ENCODE measurements at places on chromosomes 3 and 15.

- DNase-seq = no peak
Measured at GRCh38 chr3:41064526-41064925, 134.8 kb upstream of the CTNNB1 start.

- DNase-seq = peak; percentile 55
Measured at GRCh38 chr3:101643861-101644613, 32.9 kb downstream of the ZBTB11 start.

DNA sequence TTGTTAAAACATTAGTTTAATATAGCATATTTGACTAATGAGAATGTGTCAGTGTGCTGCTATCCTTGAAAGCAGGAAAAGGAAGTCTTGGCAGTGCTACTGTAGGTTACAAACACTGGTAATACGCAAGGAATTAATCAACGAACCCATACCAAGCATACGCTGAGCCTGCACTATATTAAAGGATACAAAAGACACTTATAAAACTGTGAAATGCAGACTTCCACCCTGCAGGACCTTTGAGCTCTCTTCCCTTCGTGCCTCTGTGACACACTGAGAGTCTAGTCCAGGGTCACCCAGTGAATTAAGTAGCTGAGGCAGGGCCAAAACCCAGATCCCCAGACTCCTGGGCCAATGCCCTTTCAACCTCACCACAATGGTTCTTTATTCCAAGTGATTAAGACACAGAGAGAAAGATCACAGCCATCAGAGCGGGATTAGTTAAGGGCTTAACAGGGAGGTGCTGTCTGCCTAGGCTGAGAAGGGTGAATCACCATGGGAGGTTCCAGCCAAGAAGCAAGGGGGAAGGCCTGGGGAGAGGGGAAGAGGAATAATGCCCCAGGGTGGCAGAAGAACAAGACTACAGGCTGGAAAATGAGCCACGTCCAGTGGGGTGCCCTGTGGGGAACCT is 6.8 kb downstream of the ANXA2 start:
- DNase-seq = no peak

GRCh38 chr3:190552021-190552420 is 38.1 kb downstream of the IL1RAP start:
- no peak for DNase-seq

DNA sequence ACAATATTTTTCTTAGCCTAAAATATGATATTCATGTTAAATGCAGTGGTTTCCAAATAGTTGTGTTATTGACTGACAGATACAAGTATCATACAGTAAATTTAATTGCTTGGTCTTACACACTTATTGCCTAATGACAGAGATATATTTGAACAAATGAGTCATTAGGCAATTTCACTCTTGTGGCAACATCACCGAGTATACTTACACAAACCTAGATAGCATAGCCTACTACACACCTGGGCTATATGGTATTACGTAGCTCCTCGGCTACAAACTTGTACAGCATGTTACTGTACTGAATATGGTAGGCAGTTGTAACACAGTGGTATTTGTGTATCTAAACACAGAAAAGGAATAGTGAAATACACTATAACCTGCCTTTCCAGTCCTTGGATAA is 50.3 kb downstream of the SERPINI1 start:
- no peak for DNase-seq

- no peak for DNase-seq
Measured at GRCh38 chr15:70722266-70723121, 40.9 kb downstream of the UACA start.

- no peak for DNase-seq
Measured at GRCh38 chr15:42031198-42031915, 10.5 kb upstream of the PLA2G4E start.

DNA sequence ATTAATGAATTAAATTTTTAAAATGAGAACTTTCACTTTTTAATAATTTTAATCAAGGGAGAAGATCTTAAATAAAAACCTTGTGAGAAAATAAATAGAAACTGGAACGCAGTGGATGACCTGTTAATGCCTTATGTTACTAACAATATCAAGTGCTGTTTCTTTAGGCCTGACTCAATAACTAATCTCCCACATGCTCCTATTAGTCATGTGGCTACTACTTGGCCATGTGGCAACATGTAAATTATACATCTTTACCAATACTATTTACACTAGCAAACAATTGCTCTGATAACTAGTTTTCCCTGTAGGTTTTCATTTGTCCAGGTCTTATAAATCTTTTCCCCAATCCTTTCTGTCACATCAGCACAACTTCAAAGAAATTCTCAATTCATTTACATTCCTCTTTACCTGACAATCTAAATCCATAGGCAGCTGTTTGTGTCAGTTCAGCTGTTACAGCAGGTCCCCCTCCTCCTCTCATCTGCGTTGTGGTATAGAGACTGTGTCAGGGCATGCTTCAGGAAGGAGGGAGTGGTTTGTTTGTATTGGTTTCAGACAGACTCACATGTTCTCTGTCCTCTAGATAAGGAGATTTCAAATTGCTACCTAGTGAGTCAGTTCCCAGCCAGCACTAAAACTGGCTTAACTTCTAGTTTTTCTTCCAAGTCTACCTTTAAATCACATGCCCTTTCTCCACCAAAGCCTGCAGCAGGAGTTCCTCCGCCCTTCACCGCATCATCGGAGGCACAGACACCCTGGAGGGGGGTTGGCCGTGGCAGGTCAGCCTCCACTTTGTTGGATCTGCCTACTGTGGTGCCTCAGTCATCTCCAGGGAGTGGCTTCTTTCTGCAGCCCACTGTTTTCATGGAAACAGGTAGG is 11.3 kb upstream of the C3orf52 start:
- DNase-seq = peak; percentile 17

DNA sequence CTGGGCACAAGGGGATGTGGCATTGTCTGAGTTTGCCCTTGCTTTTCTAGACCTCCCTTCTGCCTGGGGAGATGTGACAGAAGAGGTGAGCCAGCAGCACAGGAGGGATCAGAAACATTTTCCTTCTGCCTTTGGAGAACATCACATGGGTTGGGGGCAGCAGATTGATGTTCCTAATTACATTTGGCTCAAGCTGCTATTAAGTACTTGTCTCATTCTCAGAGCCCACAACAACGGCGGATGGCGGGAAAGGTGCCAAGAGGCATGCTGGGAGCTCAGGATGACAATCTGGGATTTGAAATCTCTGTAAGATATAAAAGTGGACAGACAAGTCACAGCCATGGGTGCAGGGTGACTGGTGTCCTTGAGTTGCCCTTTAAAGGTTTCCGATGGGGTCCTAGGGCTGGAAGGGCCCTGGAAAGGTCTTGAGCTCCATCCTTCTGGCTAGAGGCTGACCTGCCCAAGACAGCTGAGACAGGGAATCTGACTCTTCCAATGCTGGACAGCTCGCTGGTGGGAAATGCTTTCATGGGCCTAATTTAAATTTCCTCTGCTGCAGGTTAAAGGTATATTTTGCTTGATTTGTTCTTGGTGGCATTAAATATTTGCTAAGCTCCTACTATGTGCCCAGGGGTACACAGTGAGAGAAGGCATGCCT is 2.4 kb upstream of the CORO2B start:
- no peak for DNase-seq

- no peak for DNase-seq
Measured at GRCh38 chr3:14209581-14210289, 31.1 kb downstream of the LSM3 start.

GRCh38 chr15:100244796-100245486 is 96.8 kb downstream of the ADAMTS17 start:
- DNase-seq = no peak

GRCh38 chr15:48432688-48433087 is 101.5 kb downstream of the DUT start:
- DNase-seq = no peak

GRCh38 chr3:71815340-71816067 is 30.6 kb upstream of the PROK2 start:
- DNase-seq = no peak

- no peak for DNase-seq
Measured at GRCh38 chr15:35838424-35839111, 292.6 kb upstream of the DPH6 start.

DNA sequence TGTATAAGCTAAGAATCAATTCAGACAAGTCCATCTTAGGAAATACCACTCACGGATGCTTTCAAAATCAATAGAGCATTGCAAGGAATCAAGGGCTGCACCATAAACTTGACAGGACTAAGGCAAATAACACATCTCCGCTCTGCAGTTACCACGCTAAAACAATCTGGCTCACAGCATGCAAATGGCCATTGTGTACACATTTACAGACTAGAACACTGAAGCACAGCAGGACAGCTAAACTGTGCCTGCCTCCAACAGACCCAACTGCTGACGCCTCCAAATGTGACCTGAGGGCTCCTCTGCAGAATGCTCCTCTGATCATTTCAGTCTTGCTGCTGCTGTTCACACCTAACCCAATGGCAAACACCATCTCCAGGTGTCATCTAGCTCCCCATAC is 104.3 kb downstream of the MEX3B start:
- no peak for DNase-seq

DNA sequence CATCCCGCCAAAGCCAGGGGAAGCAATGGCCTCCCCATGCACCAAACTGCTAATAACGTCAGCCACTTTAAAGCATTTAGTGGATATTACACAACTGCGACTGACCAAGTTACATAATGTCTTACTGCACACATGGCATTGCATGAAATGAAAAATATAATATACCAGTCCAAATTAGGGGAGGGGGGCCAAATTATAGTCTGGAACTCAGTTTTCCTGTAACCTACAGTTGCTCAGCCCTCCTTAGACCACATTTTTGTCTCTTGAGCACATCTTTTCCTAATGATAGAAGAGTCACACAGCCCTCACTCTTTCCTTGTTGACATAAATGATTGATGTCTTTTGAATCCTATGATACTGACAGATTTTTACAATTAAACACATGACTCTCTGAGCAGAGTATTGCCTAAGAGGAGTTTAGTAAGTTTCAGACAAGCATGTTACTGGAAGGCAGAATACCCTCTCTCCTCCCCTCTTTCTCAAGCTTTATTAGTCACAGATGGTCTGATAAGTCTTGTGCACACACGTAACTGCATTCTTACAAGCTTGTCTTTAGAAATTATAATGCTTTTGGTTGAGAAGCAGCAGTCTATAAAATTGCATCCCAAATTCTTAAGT is 1.1 kb upstream of the PLD1 start:
- no peak for DNase-seq

- DNase-seq = no peak
Measured at GRCh38 chr3:37096288-37096687, 78.1 kb downstream of the LRRFIP2 start.

GRCh38 chr15:59688423-59688781 is 718 bp downstream of the BNIP2 start:
- no peak for DNase-seq

DNA sequence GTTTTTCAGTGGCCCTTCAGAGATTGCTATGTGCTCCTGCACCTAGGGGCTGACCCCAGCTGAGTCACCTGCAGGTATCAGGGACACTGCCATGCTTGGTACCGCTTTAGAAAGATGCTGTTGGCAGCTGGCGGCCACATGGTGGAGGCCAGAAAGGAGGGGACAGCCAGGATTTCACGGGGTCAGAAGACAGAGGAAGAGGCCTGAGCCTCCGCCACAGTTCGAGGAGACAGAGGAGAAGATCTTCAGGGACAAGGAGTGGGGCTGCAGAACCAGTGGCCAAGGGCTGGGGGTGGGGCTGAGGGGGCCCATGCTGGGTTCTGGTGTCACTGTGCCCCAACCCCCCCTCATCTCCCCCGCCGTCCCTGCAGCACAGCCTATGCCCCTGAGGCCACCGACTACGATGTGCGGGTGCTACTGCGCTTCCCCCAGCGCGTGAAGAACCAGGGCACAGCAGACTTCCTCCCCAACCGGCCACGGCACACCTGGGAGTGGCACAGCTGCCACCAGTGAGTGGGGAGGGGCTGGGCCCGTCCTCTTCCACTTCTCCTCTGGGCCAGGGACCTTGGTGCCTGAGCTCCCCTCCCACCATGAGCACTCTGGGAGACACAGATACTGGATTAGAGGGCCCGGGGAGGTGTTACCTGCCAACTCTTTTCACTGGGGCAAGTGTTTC is 19.9 kb downstream of the LOXL1 start:
- DNase-seq = no peak

GRCh38 chr15:44099671-44100070 is 95.4 kb downstream of the FRMD5 start:
- no peak for DNase-seq

DNA sequence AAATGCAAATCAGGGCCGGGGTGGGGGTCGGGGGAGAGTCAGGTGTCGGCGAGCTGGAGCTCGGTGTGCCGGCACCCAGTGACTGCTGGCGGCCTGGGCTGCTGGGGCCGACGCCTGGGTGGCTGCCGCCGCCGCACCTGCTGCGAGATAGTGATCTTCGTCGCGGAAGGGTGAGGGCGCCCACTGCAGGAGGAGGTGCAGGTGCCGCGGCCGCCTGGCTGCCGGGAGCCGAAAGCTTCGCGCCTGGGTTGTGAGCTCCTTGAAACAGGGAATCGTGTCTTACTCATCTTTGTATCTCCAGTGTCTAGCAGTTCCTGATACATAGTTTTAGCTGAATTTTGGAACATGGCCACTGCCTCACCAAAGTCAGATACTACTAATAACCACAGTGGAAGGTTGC is 64.0 kb upstream of the CPOX start:
- peak; percentile 63 for DNase-seq

DNA sequence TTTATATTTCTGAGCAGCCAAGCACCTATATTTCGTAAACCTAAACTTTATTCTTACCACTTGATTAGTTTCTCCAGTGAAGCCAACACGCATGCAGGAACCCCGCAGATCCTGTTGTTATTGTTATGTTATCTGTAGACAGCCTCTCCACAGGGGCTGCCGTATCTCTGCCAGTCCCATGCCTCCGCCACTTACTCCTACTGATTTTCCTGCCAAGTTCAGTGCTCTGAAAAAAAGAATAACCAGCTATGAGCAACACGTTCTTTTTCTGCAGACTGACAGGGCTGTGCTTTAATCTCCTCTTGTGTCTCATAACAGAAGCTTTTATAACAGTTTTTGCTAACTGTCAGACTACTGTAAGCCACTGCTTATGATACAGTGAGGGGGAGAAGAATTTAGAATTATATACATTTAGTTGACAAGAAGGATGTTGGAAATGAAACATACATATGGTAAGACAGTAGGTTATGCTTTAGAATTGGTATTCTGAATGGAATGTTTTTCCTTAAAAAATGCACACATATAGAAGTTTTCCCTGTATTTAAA is 347.4 kb downstream of the SI start:
- DNase-seq = no peak

- DNase-seq = no peak
Measured at GRCh38 chr3:165669504-165669903, 167.7 kb downstream of the BCHE start.

GRCh38 chr3:115977866-115978265 is 354.6 kb downstream of the GAP43 start:
- no peak for DNase-seq

DNA sequence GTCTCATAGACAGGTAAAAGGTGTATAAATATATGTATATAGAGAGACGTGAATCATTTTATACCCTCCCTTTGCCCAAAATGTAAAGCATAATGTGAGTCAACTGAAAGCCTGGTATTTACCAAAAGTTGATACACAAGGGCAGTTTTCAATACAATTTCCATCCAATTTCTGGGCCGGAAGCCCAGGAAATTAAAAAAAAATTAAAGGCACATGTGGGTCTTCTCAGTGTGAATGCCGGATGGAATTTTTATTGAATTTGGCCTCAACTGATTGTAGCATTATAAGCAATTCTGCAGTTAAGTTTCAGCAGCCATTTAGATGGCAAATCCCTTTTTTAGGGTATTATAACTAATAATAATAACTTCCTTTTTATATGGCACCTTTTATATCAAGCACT is 3.3 kb upstream of the CNTN3 start:
- DNase-seq = no peak

- DNase-seq = no peak
Measured at GRCh38 chr3:193040836-193041672, 123.4 kb upstream of the MB21D2 start.
